Ureter (tissue), 1 donor: ENCODE measurements at places on chromosomes 1 and 21. TPM values are rescaled to one million over a fixed set of nuclear protein-coding genes. Genes with fewer than 3 reads are reported as not detected.

DNA sequence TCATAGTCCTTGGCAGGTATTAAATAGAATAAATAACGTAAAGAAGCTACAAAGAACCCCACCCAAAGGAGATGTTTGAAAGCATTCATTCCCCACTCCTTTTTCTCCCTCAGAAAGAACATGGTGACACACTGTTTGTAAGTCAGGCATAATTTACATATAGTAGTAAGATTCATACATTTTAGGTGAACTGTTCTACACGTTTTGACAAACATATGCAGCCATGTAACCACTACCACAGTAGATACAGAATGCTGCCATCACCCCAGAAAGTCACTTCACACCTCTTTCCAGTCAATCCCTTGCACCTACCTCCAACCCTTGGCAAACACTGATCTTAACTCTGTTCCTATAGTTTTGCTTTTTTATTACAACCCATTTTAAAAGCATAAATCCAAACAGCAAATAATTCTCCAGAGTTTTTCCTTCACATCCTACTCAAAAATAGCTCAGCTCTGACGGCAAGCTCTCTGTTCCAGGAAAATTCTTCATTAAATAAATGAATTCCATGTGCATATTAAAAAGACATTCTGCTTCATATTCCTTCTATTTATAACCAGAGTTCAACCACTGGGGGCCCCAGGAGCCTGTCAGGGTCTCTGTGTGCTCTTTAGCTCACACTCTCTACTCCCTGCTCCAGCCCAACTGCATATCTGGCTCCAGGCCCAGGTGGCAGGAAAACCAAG is 258.8 kb downstream of the PLPP3 start:
- no peak for DNase-seq

DNA sequence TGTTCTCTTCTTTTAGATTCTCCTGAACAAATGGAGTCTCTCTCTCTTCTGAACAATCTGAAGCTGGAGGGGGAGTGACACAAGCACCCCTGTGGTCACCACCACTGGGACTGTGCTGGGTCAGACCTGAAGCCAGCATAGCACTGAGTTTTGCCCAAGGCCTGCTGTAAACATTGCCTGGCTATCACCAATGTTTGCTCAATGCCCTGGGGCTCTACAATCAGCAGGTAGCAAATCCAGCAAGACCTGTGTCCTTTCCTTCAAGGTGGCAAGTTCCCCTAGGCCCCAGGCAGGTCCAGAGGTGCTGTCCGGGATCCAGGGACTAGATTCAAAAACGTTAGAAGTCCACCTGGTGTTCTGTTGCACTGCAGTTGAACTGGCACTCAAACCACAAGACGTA is 282.8 kb upstream of the PROX1 start:
- no peak for DNase-seq

- no peak for DNase-seq
Observed at GRCh38 chr1:242162140-242162539, 163.2 kb upstream of the MAP1LC3C start.

DNA sequence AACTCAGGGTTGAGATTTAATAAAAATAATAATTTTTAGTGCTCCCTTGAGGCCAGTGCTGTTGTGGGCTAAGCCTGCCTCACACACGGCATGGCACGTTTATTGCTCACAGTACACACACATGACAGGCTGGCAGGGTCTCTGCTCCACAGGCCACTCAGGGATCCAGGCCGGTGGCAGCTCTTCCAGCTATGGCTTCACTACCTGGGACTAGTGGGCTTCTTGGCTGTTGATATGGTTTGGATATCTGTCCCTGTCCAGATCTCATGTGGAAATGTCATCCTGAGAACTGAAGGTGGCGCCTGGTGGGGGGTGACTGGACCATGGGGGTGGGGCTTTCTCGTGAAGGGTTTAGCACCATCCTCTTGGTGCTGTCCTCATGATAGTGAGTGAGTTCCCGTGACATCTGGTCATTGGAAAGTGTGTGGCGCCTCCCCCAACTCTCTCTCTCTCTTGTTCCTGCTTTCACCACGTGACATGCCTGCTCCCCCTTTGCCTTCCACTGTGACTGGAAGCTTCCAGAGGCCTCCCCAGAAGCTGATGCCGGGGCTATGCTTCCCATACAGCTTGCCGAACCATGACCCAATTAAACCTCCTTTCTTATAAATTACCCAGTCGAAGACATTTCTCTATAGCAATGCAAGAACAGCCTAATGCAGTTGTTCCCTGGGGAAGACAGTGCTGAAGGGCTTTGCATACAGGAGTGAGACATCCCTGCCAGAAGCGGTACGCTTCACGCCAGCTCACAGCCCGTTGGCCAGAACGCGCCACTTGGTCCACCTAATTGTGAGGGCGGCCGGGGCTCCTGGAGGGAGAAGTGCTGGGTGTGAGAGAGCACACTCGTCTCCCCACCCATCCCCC is 226.9 kb upstream of the C1orf174 start:
- DNase-seq = no peak

Gene SPRR1A
- total RNA-seq = 13.8 TPM

Gene EPHB2
- 14.6 TPM for total RNA-seq

Gene GOLT1A
- 26.0 TPM for total RNA-seq

Gene OR2T2
- total RNA-seq = not detected

Gene GPR37L1
- 0.10 TPM for total RNA-seq

Gene MFAP2
- total RNA-seq = 7.1 TPM
